Activated naive CD4-positive, alpha-beta T cell treated with anti-CD3 and anti-CD28 coated beads, Interleukin-2, amount 50 U/mL, for 72 hours (primary cell): ENCODE measurements at places on chromosomes 3 and 15.

DNA sequence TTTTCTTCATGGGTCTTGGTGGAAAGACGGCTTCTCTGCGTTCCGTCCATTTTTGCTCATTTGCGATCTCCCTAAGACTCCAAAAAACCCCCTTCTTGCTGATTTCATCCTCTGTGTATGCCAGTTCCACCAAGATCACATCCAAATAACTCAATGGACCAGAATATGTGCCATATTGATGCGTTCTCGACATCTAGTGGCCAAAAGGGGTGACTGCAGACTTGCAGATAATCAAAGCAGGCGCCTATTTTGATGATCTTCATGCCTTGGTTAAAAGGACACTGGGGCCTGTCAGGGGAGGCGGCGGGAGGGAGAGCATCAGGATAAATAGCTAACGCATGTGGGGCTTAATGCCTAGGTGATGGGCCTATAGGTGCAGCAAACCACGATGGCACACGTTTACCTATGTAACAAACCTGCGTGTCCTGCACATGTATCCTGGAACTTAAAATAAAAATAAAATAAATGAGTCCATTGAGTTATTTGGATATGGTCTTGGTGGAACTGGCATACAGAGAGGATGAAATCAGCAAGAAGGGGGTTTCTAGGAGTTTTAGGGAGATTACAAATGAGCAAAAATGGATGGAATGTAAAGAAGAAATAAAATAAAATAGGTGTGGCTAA is 104.2 kb upstream of the RAD18 start:
- DNase-seq: peak; percentile 16

GRCh38 chr15:83919978-83920510 is 266.1 kb downstream of the ADAMTSL3 start:
- no peak for DNase-seq

- peak; percentile 40 for DNase-seq
Observed at GRCh38 chr15:83248151-83249029, 36.1 kb downstream of the BNC1 start.

DNA sequence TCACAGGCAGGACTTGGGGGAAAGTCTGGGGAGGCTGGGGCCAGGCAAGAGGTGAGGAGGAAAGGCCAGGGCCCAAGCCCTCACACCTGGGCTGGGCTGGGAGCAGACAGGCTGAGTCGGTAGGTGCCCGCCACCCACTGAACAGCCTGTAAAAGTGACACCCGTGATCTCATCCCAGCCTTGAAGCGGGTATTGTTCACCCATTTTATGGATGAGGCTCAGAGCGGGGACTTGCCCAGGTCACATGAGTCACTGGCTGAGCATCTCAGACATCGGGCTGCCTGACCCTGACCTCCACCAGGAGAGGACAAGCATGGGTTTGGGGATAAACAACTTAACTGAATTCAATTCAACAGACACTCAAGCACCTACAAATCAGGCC is 52.0 kb upstream of the CTSH start:
- no peak for DNase-seq

- no peak for DNase-seq
Observed at GRCh38 chr15:100928632-100929280, 9.6 kb downstream of the LRRK1 start.

GRCh38 chr3:40103829-40104228 is 205.7 kb upstream of the EIF1B start:
- no peak for DNase-seq

GRCh38 chr3:58621086-58621830 is 44.1 kb upstream of the FAM107A start:
- DNase-seq: no peak

DNA sequence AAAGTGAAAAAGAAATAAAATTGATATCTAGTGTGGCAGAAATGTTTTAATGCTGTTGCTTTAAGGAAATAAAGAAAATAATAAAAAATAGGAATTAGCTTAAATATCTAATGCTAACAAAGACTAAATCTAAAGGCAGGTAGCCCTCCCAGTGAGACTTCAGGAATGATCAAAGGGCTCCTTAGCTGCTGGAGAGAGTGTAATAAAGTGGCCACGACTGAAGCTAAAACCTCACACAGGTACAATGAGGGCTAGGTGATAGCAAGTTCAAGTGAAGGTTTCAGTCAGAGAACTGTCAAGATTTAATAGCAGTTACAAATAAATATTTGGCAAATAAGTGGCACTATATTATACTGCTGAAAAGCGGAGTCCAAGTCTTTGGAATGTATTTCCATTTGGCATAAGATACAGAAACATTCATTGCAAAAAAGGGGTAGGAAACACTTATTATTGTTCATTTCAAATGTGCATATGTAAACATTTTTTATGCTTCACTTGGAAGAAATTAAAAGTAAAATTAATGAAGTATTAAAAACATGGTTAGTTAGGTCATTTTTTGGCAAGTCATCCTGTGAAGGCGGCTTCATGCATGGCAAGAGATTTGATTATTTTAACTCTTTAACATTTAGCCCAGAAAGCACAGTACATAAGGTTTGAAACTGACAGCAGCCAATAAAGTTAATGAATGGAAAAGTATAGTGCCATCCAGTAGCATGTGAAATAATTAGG is 168.2 kb downstream of the ECT2 start:
- DNase-seq: no peak

DNA sequence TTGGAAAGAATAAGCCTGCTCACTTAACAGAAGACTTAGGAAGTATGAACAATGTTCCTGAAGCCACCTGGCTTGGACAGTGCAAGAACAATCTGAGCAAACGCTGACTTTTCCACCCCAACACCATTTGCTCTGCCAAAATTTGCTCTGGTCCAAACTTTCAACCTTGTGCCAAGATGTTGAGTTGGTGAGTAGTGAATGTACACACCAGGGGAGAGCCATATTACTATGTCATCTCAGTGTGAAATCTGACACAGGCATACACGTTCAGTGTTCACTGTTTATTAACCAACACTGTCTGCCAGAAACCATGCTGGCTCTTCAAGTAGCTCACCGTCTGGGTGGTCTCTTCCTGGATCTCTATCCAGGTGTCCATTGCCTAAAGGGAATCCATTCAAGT is 152.9 kb upstream of the LPP start:
- DNase-seq: no peak
